ENCODE measurements at places on chromosomes 2 and 18. TPM values are rescaled to one million over a fixed set of nuclear protein-coding genes. Genes with fewer than 3 reads are reported as not detected.

GRCh38 chr2:158637357-158637756 lies 157.8 kb upstream of the DAPL1 start:
- no peak for DNase-seq

GRCh38 chr2:29323961-29324360 lies 208.7 kb downstream of the CLIP4 start:
- DNase-seq: no peak

DNA sequence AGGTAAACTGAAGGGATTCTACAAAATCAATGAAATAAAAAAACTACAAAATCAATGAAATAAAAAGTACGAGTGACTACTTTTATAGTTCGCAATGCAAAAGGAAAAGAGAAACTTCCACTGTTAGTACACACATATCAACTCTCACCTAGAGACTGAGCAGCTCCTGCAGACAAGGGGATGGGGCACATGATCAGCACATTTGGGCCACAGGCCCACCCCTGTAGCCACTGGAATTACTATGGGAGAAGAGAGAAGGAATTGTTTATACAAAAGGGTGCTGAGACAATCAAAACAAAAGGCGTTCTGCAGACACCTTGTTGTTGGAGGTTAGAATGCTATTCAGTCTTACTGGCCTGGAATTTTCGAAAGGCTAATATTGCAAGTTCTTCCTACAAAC lies 34.7 kb upstream of the CD226 start:
- no peak for DNase-seq

DNA sequence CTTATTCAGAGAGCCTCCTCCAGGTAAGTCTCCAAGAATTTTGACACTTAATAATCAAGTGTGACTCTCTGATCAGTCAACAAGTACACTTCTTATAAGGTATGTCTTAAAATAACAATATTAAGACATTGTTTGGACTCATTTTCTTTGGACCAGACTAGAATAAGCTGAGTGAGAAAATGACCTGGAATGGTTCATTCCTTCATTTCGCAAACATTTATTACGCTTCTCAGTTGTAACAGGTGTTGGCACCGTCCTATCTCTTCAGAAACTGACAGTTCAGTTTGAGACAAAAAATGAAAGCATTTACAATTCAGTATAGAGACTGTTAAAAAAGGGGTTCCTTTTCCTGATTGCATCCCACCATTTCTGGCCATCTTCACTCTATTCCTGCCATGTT lies 46.6 kb downstream of the TSPYL6 start:
- no peak for DNase-seq

GRCh38 chr18:50312296-50313030 lies 25.0 kb upstream of the CXXC1 start:
- no peak for DNase-seq

DSG1 gene
- total RNA-seq: not detected

DNA sequence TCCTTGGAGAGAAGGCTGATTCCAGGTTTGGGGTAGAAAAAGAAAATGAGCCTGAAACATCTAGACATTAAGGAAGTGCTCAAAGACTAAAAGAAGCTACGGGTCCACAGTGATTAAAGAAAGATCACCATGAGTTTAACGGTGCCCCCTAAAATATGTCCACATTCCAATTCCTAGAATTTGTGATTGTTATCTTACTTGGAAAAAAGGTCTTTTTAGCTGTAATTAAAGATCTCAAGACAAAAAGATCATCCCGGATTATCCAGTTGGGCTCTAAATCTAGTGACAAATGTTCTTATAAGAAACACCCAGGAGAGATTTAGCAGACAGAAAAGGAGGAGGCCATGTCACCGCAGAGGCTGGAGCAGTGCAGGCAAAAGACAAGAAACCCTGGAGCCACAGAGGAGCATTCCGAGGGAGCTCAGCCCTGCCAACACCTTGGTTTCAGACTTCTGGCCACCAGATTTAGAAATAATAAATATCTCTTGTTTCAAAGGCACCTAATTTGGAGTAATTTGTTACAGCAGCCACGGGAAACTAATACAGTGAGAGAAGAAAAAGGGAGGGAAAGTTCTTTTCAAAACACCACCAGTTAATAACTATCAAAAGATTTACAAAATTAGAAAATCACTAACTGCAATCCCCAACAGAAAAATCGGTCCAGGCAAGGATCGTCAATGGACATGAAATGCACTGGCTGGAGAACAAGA lies 8.5 kb downstream of the UXS1 start:
- no peak for DNase-seq

DNA sequence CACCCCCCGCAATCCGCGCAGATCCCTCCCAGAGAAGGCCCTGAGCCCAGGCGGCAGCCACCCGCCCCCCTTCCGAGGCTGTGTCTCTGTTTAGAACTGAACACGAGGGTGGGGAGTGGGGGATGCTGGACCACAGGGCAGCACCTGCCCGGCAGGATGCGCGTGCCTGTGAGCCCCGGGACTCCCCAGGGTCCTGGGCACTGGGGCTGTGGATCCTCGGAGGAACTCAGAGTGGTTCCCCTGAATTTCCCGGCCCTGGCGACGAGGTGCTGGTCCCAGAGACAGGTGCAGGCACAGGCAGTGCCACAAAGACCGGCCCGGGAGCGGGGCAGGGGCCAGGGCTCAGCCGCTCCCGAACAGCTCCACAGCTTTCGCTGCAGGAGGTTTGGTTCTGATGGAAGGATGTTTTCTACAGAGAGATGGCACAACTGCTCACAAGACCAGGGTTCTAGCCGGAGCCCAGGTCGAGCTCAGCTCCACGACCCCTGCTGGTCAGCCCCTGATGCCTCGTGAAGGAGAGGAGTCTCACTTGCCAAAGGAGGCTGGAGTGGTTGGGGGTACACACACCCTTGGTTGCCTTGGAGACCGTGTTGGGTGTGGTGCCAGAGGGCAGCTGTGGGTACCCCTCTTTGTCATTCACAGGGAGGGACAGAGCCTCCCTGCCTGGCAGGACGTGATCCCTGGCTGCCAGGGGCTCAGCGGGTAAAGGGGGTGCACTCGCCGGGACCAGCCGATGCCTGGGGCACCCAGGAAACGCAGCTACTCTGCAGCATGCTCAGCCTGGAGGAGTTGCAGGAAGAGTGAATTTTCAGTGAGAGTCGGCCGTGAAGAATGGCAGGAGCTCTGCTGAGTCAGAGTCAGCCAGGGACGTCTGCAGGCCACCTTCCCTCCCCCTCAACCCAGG lies 4.4 kb upstream of the NEU4 start:
- no peak for DNase-seq

ABHD1 gene
- not detected for total RNA-seq

DNA sequence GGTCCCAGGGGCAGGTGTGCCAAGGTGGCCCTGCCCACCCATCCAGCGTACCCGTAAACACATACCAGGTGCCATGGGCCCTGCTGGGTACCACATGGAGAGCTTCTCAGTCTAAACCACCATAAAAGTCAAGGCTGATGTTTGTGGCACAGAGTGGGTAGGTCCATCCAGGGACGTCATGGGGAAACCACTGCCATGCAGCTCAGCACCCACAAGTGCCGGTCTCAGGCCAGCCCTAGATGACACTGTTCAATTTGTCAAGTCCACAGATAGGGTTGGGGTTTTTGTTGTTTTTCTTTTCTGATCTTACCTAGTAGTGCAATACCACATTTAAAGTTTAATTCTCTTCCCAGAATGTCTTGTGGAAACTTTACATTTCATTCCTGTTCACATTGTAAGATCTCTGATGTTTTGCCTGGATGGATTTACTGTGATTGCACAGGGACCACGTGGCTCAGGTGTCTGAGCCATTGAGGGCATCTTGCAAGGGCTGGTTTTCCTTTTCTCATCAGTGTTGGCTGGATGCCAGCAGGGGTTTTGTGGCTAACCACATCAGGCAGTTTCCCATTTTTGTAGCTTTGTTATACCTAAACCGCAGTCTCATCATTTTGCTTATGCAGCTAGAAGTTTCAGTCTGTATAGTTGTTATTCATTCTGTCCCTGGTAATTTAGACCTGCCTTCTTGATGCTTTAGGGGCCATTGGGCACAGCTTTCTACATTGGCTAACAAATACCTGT lies 64.7 kb downstream of the STK25 start:
- peak; percentile 73 for DNase-seq

- no peak for DNase-seq
These were observed 46.9 kb downstream of the CCBE1 start for GRCh38 chr18:59650266-59650820.

- no peak for DNase-seq
These were observed 89.6 kb downstream of the TCF7L1 start for GRCh38 chr2:85222792-85223191.

LYG1 gene
- total RNA-seq: 0.55 TPM

GRCh38 chr2:80086831-80087230 lies 217.7 kb downstream of the LRRTM1 start:
- DNase-seq: no peak

DNA sequence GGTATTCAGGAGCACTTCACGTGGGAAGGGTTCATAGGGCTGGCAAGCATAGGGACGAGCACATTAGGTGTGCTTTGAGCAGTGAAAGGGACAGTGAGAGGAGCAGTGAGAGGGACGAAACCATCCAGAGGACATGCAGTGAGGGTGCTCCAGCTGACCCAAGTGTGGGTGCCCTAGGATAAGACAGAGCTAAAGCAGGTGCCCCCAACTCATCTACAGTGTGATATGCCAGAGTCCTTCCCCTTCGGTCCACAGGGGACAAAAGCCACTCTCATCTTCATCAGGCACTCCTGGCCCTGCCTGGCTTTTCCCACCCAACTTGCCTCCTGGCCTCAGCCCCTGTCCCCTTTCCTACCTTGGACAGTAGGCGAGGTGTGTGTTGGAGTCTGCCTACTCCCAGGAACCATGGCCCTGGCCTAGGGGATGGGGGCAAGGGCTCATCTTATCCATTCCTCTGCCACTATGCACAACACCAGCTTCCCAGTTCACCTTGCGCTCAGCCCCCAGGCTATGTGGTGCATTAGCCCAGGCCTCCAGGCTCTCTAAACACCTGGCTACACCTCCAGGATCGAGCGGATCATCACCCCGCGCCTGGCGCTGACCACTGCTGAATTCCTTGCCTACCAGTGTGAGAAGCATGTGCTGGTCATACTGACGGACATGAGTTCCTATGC lies 16.1 kb upstream of the ANKRD53 start:
- peak; percentile 9 for DNase-seq

DNA sequence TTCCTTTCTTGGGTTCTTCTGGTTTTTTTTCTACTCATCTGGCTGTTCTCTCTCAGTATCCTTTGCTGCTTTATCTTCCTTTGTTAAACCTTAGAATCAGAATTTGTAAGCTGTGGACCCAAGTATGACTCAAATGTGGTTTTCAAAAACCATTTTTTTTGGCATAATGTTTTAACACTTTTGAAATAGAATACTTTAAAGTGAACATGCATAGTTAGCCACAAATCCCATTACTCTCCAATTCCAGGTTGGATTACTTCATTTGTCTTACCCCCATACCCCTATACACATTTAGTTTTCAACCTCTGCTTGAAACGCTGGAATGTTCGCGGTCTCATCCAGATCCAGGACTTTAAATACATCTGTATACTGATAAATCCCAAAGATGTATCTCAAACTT lies 29.1 kb downstream of the ALMS1 start:
- no peak for DNase-seq

GRCh38 chr18:35189510-35189909 lies 51.3 kb upstream of the ZNF397 start:
- no peak for DNase-seq

GRCh38 chr2:180336550-180336949 lies 329.5 kb upstream of the CWC22 start:
- no peak for DNase-seq

DNA sequence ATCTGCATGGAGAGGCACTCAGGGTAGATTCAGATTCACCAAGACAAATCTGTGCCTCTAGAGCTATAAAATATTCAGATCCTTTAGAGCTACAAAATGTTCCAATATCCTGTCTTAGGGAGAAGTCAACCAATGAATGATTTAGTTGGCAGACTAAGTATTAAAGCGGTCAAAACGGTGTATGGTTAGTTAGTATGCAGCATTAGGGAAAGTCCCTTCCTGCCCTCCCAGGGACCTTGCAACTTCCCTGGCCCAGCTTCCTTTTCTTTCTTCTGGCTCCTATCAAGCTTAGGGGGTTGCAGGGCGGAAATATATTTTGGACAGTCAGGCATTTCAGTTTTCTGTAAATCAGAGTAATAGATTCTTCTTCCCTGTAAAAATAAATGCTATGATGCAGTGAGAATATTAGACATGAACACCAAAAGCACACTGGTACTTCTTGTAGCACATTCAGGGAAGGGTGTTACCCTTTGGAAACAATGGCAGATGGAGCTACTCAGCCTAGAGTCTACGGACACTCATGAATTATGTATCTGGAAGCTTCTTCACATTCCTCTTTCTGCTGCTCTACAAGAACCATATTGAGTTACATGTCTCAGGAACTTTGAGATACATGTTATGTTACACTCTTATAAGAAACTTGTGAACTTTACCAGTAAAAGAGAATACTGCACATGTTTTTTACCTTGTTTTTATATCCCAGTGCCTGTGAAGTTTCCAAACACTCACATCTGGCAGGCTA lies 45.7 kb downstream of the CCDC93 start:
- DNase-seq: no peak

GREB1L gene
- total RNA-seq: not detected

GRCh38 chr2:184481865-184482264 lies 116.5 kb upstream of the ZNF804A start:
- no peak for DNase-seq

DNA sequence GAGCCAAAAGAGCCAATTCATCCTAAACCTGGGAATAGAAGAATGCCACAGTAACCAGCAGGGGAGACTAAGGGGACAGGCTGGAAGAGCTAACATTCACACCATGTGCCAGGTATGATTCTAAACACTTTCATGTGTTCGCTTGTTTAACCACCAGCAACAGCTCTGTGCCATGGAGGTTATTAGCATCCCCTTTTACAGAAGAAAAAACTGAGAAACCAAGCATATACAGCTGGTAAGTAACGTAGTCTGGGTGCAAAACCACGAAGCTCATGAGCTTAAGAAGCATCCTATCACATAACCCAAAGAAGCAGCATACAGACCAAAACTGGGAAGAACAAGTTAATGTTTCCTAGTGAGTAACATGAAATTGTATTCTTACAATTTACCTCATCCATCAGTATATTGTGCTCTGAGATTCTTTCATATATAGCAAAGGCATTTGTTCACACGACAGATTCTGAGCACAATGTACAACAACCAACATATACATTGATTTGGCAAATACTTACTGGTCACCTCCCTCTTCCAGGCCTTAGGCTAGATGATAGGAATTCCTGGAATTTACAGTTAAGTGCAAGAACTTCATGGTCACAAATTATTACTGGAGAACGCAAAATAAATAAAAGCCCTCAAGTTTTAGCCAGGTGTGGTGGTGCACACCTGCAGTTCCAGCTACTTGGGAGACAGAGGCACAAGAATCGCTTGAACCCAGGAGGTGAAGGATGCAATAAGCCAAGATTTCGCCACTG lies 36.5 kb upstream of the HNRNPA3 start:
- DNase-seq: no peak

- no peak for DNase-seq
These were observed 484.7 kb downstream of the EIPR1 start for GRCh38 chr2:2892892-2893291.

GRCh38 chr2:191166756-191167445 lies 16.1 kb upstream of the STAT4 start:
- no peak for DNase-seq

- DNase-seq: no peak
These were observed 31.5 kb upstream of the PGAP1 start for GRCh38 chr2:196957881-196958525.

CTAGE1 gene
- total RNA-seq: not detected

TGFA gene
- 30.8 TPM for total RNA-seq

ASIC4 gene
- total RNA-seq: not detected

GRCh38 chr2:25241452-25241851 lies 73.1 kb upstream of the POMC start:
- DNase-seq: no peak

GRCh38 chr2:31142110-31142509 lies 3.9 kb upstream of the GALNT14 start:
- DNase-seq: no peak

POTEI gene
- 0.08 TPM for total RNA-seq

GRCh38 chr2:29987146-29987545 lies 65.8 kb upstream of the ALK start:
- DNase-seq: no peak

All from left colon (tissue), 2 donors.